ENCODE measurements at places on chromosomes 1 and 21.

DNA sequence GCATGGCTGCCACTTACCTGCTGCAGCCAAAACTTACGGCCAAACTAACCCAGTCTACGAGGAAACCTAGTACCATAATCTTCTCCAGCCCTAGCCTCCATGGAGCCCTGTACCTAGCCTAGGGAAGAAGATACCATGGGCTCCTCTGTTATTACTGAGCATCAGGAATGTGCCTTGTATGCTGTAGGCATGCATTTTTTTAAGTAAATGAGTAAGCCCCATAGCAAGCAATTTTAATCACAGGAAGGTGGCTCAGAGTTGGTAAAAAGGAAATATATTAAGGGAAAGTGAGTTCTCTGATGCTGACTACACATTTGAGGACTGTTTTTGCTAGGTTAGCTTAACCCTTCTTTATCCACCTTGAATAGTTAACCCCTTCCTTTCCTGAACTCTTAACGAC lies 21.2 kb downstream of the NFASC start:
- no peak for DNase-seq

- DNase-seq, result peak; percentile 97
Observed at GRCh38 chr1:108595507-108595906, 35.6 kb downstream of the EEIG2 start.

GRCh38 chr1:10901091-10901890 lies 104.8 kb upstream of the CASZ1 start:
- DNase-seq, result no peak

DNA sequence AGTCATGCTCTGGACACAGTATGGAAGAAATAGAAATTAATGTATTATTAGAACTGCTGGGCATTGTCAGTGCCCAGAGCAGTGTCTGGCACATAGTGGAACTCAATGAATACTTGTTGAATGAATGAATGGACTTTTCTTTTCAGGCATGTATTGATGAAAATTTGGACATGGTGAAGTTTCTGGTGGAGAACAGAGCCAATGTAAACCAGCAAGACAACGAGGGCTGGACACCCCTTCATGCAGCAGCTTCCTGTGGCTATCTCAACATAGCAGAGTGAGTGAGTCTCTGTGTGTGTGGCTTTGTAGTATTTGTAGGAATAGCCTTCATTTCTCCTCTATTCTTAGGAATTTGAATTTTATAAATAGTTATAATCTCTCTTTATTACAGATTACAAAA lies 68.1 kb downstream of the PPP1R12B start:
- DNase-seq, result no peak

DNA sequence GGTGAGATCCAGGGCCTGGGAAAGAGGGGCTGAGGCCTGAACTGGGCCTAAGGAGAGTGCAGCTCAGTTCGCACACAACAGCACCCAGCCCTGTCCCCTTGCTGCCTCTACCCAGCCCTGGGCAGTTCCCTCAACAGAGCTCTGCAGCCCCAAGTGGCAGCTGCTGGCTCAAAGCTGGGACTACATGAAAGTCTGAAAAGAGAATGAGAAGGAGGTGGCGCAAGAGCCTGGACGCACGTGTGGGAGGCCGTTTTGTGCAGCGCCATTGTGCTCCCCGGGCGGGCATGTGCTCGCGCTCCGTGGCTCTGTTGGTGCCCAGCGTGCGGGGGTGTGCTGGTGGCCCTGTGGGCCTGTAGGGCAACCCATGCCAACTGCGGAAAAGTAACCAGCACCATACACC lies 10.3 kb downstream of the GPR37L1 start:
- no peak for DNase-seq

DNA sequence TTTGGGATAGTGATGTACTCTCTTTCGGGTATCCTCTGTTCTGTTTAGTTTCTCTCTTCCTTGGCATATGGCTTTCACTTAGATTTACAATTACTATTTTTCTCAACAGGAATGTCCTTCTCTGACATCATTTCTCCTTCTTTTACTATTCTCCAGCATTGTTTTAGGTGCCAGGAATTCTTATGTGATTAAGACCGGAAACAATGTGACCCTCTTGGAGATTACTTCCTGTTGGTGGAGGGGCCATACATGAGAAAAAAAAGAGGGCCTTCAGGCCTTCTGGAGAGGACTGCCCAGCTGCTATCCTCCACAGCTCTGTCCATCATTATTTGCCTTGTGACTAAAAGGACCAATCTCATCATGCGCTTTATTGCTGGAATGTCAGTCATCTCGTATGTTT lies 50.4 kb upstream of the ADAMTS5 start:
- DNase-seq, result no peak

GRCh38 chr1:53293123-53293522 lies 34.7 kb downstream of the LRP8 start:
- DNase-seq, result peak; percentile 22

DNA sequence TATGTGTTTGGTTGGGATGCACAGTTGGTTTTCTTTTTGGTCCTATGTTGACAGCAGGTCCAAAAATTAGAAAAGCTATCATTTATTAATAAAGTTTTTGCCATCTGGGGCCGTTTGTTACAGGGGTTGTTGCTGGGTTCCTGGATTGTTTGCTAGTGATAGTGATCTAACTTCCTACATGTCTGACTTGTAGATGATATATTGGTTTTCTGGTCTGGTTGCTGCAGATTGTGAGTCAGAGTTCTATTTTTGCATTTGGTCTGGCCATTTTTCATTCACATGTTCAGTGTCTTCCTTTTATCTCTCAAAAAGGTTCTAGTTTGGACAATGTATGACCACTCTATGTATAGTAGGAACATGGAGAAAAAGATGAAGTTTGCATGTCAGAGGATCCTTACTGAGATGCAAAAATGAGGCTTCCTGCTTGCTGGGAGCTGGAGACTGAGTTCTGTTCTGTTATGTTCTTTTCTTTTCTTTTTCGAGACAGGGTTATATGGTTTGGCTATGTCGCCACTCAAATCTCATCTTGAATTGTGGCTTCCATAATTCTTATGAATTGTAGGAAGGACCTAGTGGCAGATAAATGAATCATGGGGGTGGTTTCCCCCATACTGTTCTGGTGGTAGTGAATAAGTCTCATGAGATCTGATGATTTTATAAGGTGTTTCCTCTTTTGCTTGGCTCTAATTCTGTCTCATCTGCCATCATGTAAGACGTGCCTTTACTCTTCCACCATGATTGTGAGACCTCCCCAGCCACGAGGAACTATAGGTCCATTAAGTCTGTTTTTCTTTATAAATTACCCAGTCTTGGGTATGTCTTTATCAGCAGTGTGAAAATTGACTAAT lies 4.2 kb upstream of the NVL start:
- no peak for DNase-seq

DNA sequence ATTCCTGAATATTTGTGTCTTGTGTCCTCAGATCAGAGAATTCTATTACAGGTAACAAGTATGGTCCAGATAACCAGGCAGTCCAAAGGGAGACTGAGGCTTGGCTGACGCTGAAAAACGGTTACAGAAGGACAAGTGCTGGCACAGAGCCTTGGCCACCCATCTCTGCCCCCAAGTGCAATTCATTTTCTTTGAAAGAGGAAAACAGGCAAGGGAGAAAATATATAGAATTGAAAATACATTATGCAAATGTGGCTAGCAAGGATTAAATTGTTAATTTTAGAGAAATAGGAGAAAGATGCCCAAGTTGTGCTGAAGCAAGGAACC lies 1.2 kb downstream of the SORT1 start:
- no peak for DNase-seq

DNA sequence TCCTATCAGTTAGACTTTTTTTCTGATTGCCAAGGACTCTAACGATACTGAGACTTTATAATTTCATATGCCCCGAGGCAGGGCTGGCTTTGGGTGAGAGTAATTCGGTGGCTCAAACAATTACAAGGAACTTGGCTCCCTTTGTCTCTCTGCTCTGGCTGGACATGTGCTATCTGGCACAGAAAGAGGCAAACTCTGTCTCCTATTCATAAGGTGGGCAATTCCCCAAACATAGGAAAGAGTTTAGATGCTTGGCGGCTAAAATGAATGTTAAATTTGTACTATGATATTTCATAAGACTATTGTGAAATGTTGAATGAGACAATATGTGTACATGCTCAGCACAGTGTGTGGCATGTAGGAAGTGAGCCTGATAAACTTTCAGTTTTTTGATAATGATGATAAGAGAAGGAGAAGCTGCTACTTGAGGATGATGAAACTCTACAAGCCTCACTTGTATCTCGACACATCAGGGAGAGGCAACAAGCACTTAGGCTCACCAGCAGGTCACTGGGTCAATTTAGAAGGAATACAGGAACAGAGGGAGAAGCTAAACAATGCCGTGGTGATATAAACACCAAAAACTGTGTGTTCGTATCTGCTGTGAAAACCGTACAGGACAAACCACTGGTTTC lies 12.6 kb upstream of the NTPCR start:
- DNase-seq, result no peak

- no peak for DNase-seq
Observed at GRCh38 chr1:18109756-18110597, 2.4 kb downstream of the IGSF21 start.

GRCh38 chr1:211738691-211739301 lies 63.4 kb upstream of the NEK2 start:
- DNase-seq, result no peak

DNA sequence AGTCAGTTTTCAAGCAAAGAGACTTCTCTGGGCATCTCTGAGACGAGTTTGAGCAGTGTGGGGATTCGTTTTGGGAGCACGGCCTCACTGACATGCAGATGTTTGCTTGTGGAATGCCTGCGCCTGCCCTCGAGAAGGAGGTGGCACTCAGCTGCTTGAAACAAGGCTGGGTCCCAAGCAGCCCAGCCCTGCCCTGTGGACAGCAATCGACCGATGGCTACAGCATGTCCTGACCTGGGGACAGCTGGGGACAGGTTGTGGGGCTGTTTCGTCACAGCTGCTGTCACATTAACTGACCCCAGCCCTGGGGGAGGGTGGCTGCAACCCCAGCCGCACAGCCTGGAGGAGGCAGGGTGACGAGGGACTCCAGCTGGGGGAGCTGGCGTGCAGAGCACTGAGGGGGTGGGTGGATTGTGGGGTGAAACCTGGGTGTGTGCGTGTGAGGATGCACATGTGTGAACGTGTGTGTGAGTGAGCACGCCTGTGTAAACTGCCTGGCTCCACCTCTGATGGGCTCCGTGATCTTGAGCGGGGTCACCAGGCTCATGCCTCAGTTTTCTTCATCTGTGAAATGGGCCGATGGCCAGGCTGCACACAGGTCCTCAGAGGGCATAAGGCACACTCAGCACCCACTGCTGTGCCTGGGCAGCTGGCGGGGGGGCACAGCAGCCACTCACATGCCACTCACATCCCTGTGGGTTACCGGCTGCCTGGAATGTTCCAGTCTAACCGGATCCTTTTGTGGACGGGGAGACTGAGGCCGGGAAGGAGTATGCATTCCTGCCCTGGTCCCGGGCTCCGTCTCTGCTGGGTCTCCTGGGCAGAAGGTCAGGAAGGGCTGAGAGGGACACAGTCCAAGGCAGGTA lies 49.3 kb downstream of the COL18A1 start:
- DNase-seq, result no peak

- DNase-seq, result no peak
Observed at GRCh38 chr21:35096959-35097358, 47.9 kb upstream of the RUNX1 start.

- DNase-seq, result no peak
Observed at GRCh38 chr1:35561972-35562680, 4.5 kb downstream of the NCDN start.

DNA sequence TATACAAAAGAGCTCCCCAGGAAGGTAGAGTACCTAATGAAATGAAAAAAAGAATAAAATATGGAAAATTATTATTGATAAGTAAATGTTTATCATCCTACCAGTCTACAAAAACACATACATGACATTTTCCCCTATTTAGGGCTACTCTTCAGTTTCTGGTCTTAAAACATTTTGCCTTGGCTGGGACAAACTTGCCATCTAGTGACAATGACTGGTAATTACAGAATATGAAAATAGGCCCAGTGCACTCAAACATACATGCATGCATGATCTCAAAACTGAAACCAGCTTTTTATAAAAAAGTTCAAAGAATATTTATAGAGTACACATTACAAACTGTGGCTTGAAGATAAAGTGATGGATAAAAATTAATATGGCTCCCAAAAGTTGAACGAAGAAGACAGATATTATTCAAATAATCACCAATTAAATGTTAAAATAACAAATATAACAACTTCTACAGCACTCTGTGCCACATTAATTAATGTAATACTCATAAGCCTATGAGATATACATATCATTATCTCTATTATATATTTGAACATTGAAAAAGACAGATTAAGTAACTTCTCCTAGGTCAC lies 10.5 kb upstream of the RNPC3 start:
- peak; percentile 76 for DNase-seq

DNA sequence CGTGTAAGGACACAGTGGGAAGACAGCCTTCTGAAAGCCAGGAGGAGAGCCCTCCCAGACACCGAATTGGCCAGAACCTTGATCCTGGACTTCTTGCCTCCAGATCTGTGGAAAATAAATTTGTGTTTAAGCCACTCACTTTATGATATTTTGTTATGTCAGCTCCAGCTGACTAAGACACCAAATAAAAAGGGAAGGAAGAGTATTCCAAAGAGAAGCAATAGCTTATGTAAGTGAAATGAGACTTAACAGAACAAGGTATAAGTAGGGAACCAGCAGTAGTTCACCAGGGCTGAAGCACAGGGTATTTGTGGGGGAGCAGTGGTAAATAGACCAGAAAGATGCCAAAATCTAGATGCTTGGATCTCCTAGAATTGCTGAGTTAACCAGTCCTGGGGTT lies 94.2 kb upstream of the WLS start:
- no peak for DNase-seq

- no peak for DNase-seq
Observed at GRCh38 chr1:10651793-10652192, 144.7 kb downstream of the CASZ1 start.

DNA sequence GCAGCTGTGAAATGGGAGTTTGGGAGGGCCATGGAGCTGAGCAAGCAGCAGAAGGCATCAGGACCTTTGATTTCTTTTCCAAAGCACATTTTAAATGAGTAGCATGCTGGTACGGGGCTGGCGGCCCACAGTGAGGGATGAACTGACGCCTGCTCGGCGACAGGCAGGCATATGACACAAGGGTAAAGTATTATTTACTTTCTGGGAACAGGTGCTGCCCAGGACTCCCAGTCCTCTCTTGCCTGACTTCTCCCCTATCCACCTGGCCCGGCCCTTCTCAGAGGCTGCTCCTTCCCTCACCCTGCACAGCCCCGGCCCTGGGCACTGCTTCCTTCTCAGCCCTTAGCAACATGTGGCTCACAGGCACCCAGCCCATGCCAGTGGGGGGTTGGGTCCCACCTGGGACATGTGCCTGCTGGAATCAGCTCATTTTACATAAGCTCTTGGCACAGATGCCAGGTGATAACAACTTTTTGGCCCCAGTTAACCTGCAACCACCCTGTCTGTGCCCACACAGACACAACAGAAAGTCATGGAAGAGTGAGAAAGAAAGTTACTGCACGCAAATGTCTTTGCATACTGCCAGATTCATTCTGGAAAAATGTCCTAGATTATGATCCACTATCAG lies 112.3 kb upstream of the GADD45A start:
- DNase-seq, result peak; percentile 34

DNA sequence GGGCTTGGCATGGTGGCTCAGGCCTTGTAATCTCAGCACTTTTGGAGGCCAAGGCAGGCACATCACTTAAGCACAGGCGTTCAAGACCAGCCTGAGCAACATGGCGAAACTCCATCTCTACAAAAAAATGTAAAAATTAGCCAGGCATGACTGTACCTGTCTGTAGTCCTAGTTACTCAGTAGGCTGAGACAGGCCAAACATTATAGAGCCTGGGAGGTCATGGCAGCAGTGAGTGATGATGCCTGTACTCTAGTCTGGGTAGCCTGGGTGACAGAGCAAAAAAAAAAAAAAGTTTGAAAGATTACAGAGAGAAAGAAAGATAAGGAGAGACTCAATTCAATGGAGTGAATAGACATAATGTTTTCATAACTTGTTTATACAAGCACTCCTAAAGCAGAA lies 556.5 kb upstream of the BRINP3 start:
- DNase-seq, result no peak

GRCh38 chr1:153375511-153375910 lies at the start of gene S100A12:
TSS of gene S100A12 (minus strand) at chr1:153375621. CDS start at chr1:153374592, 1,029 bp downstream.
- DNase-seq, result no peak

Data from muscle of leg (tissue), 16 donors.